GM12878 (cell line): ENCODE measurements at places on chromosomes 2 and 18.
A peak's percentile ranks its signal among the peaks of the same experiment; 100 is the strongest.

DNA sequence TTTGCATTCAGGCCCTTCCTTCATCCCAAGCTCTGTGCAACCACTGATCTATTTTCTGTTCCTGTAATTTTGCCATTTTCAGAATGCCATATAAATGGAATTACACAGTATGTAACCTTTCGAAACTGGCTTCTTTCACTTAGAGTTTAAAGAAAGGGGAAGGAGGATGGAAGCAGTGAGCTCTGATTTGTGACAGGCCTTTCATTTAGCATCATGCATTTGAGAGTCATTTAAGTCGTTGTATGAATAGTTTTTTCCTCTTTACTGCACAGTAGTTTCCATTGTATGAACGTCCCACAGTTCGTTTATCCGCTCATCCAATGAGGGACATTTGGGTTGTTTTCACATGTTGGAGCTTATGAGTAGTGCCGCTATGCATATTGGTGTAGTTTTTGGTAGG is 67.0 kb downstream of the LBH start:
- DNase-seq, result no peak

DNA sequence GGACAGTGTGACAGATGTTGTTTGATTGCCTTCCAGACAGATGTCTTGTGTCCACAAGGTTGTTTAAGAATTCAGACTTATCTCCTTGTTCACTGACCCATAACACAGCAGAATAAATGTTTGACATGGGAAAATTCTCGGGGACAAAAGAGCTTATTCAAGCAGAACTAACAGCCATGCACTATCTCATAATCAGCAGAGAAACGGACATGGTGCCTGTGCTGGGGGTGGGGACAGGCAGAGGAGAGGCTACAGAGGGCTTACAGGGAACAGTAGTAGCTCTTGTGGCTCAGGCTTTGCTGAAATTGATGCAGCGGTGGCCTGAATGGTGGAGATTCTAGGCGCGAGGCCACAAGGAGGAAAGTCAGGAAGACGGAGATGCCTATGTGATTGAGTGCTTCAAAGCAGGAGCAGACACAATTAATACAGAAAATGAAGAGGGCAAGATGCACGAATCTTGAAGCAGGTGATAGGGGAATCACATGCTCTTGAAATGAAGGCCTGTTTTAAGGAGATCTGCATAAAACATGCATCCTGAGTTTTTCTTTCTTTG is 62.0 kb upstream of the CAB39 start:
- DNase-seq, result peak; percentile 93

DNA sequence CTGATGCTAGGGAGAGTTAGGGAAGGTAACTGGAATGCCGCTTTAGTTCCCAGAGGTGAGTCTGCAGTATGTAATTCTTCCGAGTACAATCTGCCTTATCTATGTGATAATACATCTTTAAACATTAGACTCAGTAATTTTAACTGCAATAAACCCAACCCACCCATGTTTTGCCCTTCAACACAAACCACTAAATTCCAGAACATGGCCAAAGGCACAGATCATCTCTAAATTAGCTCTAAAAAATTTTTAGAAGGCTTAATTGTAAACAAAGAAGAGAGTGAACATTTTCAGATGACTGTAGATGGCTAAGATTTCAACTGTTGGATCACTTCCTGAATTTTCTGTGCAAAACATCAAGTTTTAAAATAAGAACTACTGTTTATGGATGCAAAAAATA is 488.7 kb upstream of the ID2 start:
- no peak for DNase-seq

DNA sequence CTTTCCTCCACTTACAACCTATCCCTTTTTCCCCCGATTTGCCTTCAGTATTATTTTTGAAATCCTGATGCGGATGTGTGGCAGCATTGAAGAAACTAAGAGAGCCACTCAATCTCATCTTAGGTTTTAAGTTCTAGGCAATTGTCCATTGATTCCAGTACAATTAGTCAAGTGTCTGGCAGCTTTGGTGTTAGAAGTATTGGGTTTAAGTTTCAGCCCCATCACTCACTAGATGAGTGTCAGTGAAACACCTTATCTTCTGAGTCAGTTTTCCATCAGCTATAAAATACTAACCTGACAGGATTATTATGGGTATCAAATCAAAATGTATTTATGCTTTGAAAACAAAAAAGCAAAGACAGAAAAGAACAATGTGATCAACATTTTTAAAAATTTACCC is 16.8 kb upstream of the CUL3 start:
- no peak for DNase-seq

DNA sequence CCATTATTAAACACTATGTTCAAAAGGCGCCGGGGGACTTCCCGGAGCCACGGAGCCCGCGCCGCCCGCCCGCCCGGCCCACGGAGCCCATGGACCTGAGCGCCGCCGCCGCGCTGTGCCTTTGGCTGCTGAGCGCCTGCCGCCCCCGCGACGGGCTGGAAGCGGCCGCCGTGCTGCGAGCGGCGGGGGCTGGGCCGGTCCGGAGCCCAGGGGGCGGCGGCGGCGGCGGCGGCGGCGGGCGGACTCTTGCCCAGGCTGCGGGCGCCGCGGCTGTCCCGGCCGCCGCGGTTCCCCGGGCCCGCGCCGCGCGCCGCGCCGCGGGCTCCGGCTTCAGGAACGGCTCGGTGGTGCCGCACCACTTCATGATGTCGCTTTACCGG is 197 bp downstream of the GDF7 start:
- DNase-seq, result no peak

DNA sequence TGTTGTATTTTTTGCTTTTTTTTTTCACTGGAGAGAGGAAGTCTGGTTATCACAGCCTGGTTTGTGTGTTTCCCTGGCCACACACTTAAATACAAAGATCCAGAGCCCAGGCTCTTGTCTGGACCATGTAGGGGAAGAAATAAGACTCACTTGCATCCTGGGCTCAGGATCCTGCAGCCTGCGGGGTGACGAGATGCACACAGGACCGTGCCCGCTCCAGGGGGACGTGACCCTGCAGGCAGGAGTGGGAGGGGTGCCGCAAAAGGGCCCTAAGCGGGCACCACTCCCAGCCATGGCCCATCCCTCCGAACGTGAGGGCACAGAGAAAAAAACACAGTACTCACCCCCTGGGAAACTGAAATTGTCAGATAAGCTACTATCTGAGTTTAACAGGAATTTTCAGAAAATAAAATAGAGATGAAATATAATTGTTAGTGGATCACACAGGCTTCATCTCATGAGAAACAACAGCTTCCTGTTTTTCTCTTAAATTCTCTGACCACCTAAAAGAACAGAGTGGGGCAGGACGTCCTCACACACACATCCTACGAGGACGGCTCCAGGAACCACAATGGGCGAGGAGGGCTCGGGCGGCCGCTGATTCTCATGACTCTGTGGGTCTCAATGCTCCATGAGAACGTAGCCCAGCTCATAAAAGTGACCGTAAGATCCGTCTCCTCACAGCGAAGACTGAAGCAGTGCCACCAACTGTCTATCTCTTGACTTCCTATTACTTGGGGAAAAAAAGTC is 142.6 kb upstream of the ALKAL2 start:
- no peak for DNase-seq

DNA sequence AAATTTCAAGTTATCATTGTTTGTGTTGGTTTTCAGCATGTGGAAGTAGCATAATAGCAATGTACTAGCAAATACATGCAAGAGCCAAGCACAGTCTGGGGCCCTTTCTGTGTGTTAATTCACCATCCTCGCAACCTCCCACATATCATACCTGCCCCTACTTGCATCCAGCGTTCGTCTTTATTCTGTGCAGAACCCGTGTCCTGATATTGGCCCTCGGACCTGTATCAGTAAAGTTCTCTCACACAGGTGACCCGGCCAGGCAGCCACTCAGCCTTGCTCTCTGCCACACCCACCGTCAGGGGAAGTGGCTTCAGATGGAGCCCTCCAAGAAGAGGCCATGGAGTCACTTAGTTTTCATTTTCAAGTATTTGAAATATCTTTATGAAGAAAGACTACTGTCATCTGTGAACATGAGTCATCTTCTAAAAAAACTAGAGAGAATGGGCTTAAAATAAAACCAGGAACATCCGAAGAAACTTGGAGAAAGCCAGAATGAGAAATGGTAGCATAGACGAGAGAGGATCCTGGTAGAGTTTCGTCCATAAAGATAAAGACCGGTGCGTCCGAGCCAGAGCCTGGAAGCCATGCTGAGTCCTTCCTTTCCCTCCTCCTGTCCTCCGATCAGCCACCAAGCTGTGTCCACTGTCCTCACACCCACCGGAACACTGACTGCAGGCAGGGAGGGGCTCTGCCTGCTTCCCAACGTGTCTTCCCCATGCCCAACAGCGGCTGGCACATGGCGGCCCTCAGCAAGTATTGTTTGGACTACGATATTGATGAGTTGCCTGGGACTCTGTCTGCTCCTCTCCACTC is 57.3 kb upstream of the RPL31 start:
- DNase-seq, result no peak

GRCh38 chr18:79413025-79413424 is 17.3 kb downstream of the NFATC1 start:
- no peak for DNase-seq

DNA sequence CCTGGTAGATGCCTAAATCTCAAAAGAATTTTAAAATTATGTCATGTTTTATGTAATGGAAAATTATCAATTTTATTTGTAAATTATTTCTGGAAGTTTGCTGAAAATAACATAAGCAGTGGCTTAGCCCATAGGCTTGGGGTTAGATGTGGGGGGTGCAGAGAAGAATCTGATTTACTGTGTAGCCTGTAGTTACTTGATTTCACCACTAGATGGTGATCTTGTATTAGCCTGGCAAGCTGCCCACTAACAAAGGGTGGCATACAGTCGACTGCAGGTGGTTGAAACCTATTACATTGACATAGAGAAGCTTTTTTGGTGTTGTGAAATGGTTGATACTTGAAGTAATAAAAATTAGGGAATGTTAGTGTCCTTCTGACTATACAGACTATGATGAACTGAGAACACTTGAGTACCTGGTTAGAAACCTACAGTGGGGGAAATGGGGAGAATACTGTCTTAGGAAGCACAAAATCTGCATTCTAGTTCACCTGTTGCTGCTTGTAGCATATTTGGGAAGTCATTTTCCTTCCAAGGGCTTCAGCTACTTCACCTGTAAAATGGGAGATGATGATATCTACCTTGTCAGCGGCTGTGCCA is 191.0 kb upstream of the LHCGR start:
- peak; percentile 20 for DNase-seq
